Mammary epithelial cell (primary cell): ENCODE measurements at places on chromosomes 1 and 21. TPM values are rescaled to one million over a fixed set of nuclear protein-coding genes. Genes with fewer than 3 reads are reported as not detected.

The DUSP12 gene
- 32.4 and 41.1 TPM in 2 replicates for total RNA-seq

The TFF1 gene
- not detected in 2 replicates for total RNA-seq

The EPHX1 gene
- total RNA-seq, result 16.9 and 22.8 TPM in 2 replicates

The SRGAP2 gene
- total RNA-seq, result 59.7 and 59.8 TPM in 2 replicates

The SCCPDH gene
- 9.7 TPM for total RNA-seq

The MROH7 gene
- not detected for total RNA-seq

The HIVEP3 gene
- 4.6 and 7.9 TPM in 2 replicates for total RNA-seq

The SAMD13 gene
- total RNA-seq, result 0.80 and 1.3 TPM in 2 replicates

The MXRA8 gene
- not detected in 2 replicates for total RNA-seq

The CD160 gene
- total RNA-seq, result not detected in 2 replicates

The AMIGO1 gene
- total RNA-seq, result 1.2 and 1.8 TPM in 2 replicates

The SLAMF9 gene
- total RNA-seq, result not detected

The CD52 gene
- not detected for total RNA-seq

The CFHR3 gene
- total RNA-seq, result 0.19 TPM in 1 of 2 replicates, not detected in the other

The RUNX3 gene
- 2.8 TPM for total RNA-seq

The C1orf226 gene
- 0.91 and 1.5 TPM in 2 replicates for total RNA-seq

The RGS13 gene
- not detected in 2 replicates for total RNA-seq

The RAP1GAP gene
- total RNA-seq, result 0.17 TPM

The DONSON gene
- 8.0 TPM for total RNA-seq

The MMP23B gene
- 2.1 and 2.3 TPM in 2 replicates for total RNA-seq

The CA6 gene
- 0.67 TPM for total RNA-seq

The DIO1 gene
- not detected in 2 replicates for total RNA-seq

The ZBTB8A gene
- total RNA-seq, result 11.5 TPM

The DMRTA2 gene
- under 0.01 TPM for total RNA-seq

The SELE gene
- total RNA-seq, result not detected in 2 replicates

The NHLH2 gene
- total RNA-seq, result not detected in 2 replicates

The USP21 gene
- 6.5 TPM for total RNA-seq

The SLC9C2 gene
- total RNA-seq, result not detected in 2 replicates

The ITGB2 gene
- 2.7 TPM for total RNA-seq

The DCAF8 gene
- total RNA-seq, result 93.8 and 129 TPM in 2 replicates

The RIMS3 gene
- total RNA-seq, result 16.5 TPM

The MYCL gene
- 4.5 TPM for total RNA-seq

The KRTAP11-1 gene
- not detected in 2 replicates for total RNA-seq

The CFHR4 gene
- total RNA-seq, result not detected in 2 replicates

The HORMAD1 gene
- total RNA-seq, result not detected in 2 replicates

The ITSN1 gene
- total RNA-seq, result 18.7 TPM

The DMBX1 gene
- total RNA-seq, result not detected in 2 replicates

The LPAR3 gene
- 8.6 and 14.3 TPM in 2 replicates for total RNA-seq

The SPRR4 gene
- not detected in 2 replicates for total RNA-seq

The MSH4 gene
- 0.75 and 1.0 TPM in 2 replicates for total RNA-seq

The SPATA1 gene
- total RNA-seq, result 0.33 TPM

The TCHHL1 gene
- not detected in 2 replicates for total RNA-seq

The SPATA46 gene
- not detected in 2 replicates for total RNA-seq

The NENF gene
- total RNA-seq, result 35.5 TPM

The CACHD1 gene
- total RNA-seq, result 3.5 and 4.6 TPM in 2 replicates

The TACSTD2 gene
- 79.5 and 244 TPM in 2 replicates for total RNA-seq

The KCNK2 gene
- not detected in 2 replicates for total RNA-seq

The HDGF gene
- total RNA-seq, result 122 TPM

The LCA5L gene
- 2.3 TPM for total RNA-seq

The S100A7 gene
- 2.7 TPM for total RNA-seq

The ERO1B gene
- total RNA-seq, result 4.0 and 9.2 TPM in 2 replicates

The PGLYRP3 gene
- total RNA-seq, result 1.8 TPM in 1 of 2 replicates, not detected in the other

The ESPN gene
- 0.45 and 2.4 TPM in 2 replicates for total RNA-seq

The OR2M3 gene
- not detected in 2 replicates for total RNA-seq

The CR1L gene
- total RNA-seq, result not detected

The MATN1 gene
- total RNA-seq, result not detected
